ENCODE measurements at places on chromosomes 4 and X.
A peak's percentile ranks its signal among the peaks of the same experiment; 100 is the strongest.

DNA sequence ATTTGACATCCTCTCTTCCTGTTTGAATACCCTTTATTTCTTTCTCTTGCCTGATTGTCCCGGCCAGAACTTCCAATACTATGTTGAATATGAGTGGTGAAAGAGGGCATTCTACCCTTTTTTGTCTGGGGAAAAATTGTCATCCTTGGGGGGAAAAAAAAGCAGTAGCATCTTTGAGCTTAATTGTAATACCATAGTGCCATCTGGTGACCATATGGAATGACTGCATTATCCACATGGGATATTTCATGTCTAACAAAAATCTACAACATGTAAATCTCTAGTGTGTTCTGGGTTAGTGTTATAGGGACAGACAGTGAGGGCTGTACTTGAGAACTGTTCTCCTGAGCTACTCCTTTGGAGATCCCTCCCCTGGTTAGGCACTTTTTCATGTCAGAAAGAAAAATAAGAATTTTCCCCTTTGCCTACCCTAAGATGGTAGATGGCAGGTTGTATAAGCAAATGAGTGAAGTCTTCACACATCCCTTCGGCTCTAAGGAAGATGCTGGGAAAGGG lies 26.0 kb downstream of the CAPN6 start:
- DNase-seq, result peak; percentile 26

DNA sequence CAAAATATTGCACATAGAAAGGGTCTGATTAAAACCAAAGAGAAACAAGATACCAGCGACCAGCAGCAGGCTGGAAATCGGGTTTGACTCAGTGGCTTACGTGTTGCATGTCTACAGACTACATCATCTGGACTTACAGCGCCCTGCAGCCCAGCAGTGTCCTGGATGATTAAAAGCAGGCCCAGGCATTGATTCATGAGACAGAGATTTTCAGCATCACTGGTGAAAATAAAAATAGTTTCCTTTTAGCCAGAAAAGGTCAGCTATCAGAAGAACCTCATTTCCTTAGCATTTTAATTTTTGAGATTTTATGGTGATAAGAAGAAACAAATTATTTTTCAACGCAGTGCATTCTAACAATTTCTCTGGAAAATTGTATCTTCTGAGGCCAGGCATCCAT lies 190.6 kb downstream of the PTTG2 start:
- DNase-seq, result no peak

GRCh38 chr4:72843466-72843865 lies 226.1 kb downstream of the COX18 start:
- no peak for DNase-seq

- no peak for DNase-seq
Observed at GRCh38 chrX:110806145-110806544, 10.5 kb upstream of the CHRDL1 start.

GRCh38 chr4:55896622-55897021 lies 43.2 kb downstream of the EXOC1 start:
- no peak for DNase-seq

GRCh38 chr4:153151535-153152455 lies 52.4 kb upstream of the TRIM2 start:
- no peak for DNase-seq

- DNase-seq, result no peak
Observed at GRCh38 chrX:2689773-2690666, 1.1 kb upstream of the CD99 start.

- no peak for DNase-seq
Observed at GRCh38 chr4:74117024-74117534, 18.1 kb upstream of the CXCL2 start.

DNA sequence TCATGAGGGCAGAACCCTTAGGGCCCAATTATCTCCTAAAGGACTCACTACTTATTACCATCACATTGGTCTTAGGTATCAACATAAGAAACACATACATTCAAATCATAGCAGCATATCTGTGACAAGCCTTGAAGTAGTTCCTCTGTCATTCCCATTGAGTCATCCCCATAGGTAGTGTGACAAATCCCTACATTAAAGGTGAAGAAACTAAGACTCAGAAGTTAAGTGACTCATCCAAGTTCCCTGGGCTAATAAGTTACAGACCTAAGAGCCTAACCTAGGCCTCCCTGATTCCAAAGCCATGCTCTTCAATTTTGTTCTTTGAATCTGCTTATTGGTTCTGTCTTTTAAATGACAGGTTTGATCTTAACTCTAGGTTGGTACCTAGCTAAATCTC lies 58.2 kb downstream of the CD38 start:
- DNase-seq, result no peak

DNA sequence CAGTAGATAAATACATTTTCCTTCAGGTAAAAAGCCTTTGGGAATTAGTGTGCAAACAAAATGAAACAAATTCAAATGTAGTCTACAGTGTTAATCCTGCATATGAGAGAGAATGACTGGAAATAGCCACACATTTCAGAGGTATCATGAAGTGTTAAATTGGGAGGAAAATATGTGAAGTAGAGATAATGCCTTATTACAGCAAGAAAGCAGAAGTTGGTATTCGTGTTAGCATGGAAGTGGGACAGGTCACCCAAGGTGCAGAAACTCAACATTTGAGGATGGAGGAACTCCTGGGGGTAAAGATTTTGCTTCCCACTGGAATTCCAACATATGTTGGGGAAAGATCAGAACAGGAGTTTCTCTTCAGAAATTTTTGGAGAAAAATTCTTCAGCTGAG lies 51.3 kb downstream of the EMCN start:
- DNase-seq, result no peak

GRCh38 chr4:94171616-94172015 lies 36.0 kb upstream of the SMARCAD1 start:
- DNase-seq, result no peak
